Activated CD4-positive, alpha-beta T cell treated with anti-CD3 and anti-CD28 coated beads, Interleukin-2, amount 10 ng/mL, durations not matched to agents 7 days and 5 days (primary cell): ENCODE measurements at places on chromosomes 13 and 19. TPM values are rescaled to one million over a fixed set of nuclear protein-coding genes. Genes with fewer than 3 reads are reported as not detected.
A peak's percentile ranks its signal among the peaks of the same experiment; 100 is the strongest.

DNA sequence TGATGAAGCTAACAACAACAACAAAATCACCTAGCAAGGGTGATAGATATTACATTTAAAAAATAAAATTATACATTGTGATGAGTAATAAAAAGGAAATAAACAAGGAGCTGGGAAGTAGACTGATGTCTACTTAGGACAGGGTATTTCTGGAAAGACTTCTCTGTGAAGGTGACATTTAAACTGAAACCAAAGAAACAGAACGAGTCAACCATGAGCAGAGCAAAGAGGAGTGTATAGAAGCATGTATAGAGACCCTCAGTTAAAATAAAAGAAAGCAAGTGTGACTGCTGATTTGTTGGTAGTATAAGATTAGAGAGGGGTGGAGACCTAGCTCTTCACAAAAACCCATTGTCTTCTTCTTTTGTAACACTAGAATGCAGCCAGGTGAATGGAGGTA lies 53.0 kb upstream of the TDRD3 start:
- no peak for DNase-seq

DNA sequence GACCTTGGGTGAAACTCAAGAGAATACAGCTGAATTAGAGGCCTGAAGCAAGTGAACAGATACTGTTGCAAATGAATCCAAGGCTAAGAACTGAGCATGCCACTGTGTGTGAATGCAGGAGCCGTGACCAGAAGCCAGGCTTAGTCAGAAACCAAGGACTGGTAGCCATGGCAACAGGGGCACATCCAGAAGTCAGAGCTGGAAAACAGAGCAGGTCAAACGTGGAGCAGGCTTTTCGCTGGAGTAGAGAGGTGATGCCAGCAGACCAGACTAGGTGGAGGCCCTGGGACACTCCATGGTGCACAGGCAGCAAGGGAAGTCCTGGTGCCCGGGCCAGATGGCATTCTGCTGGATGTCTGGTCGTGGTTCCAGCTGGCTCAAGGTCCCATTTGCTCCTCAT lies 564.1 kb downstream of the PCDH9 start:
- DNase-seq: no peak

DNA sequence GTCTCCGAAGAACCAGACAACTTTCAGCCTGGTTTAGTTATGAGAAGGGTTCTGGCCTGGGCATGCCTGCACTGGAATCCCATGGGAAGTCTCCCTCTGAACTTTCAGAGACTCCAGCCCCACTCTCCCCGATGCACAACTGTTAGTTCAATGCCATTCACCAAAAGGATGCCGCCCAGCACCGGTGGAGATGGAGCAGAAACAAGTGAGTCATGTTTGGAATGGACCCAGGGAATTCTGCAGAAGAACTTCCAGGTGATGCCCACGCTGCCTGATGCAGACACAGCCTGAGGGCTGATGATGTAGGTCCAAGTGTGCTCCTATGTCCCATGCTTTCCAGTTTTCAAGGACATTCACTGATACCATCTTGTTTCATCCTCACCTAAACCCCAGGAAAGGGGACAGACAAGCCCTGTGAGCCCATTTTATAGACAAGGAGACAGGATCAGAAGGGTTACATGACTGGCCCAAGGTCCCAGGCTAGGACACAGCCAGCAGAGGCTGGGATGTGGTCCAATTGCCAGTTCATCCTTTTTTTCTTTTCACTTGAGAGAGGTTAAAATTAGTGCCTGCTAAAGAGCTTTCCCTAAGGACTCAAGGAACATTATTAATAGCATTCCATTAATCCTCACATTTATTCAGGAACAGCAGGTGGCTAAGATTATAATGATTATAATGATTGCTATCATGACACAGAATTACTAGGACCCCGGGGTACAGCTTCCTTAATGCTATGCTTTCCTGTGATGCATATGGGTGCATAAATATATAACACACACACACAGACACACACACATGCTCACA lies 39.5 kb downstream of the SIAH3 start:
- DNase-seq: no peak

- DNase-seq: no peak
Measured at GRCh38 chr13:83325125-83325853, 557.0 kb downstream of the SLITRK1 start.

DNA sequence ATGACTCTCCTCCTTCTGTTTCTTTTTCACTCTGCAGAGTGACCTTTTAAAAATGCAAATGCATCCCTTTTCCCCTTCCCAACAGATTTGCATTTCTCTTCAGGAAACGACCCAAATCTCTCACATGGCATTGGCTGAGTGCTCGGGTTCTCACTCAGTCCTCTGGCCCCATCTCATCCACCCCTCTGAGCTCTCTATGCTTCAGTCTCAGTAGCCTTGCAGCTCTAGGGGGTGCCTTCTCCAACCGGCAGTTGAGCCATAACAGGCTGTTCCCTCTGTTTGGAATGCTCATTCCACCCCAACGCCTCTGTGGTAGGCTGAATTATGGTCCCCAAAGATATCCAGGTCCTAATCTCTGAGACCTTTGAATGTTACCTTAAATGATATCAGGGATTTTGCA lies 78.2 kb downstream of the AKAP11 start:
- DNase-seq: no peak

- DNase-seq: no peak
Measured at GRCh38 chr19:18991006-18991405, 42.3 kb downstream of the SUGP2 start.

GRCh38 chr19:41321204-41321599 lies 11.2 kb downstream of the CCDC97 start:
- no peak for DNase-seq

- DNase-seq: no peak
Measured at GRCh38 chr13:19810151-19810550, 27.4 kb upstream of the PSPC1 start.

- no peak for DNase-seq
Measured at GRCh38 chr19:10686193-10686592, 15.0 kb upstream of the QTRT1 start.

GRCh38 chr19:58319241-58319640 lies 7.6 kb upstream of the ZSCAN22 start:
- no peak for DNase-seq

DNA sequence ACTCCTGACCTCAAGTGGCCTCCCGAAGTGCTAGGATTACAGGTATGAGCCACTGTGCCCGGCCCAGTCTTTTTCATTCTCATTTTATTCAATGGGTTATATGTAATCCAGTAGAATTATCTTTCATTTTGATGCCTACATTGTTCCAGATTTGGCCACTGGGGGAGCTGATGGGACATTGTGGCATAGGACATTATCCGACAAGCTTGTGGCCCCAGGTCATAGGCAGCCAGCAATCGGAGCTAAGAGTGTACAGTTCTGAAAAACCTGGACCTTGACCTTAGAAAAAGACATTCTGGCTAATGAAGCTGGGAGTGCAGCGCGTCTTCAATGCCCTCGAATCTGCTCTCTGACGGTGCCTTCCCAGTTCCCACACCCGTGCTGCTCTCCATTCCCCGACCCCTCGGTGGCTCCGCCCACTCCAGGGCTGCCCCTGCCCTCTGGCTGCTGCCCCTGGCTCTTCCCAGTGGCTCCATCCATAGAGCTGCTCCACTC lies 108.7 kb downstream of the TEX29 start:
- DNase-seq: peak; percentile 52

- DNase-seq: no peak
Measured at GRCh38 chr19:6472713-6473112, 8.6 kb downstream of the CRB3 start.

GRCh38 chr19:29626386-29626785 lies 20.3 kb downstream of the POP4 start:
- no peak for DNase-seq

DNA sequence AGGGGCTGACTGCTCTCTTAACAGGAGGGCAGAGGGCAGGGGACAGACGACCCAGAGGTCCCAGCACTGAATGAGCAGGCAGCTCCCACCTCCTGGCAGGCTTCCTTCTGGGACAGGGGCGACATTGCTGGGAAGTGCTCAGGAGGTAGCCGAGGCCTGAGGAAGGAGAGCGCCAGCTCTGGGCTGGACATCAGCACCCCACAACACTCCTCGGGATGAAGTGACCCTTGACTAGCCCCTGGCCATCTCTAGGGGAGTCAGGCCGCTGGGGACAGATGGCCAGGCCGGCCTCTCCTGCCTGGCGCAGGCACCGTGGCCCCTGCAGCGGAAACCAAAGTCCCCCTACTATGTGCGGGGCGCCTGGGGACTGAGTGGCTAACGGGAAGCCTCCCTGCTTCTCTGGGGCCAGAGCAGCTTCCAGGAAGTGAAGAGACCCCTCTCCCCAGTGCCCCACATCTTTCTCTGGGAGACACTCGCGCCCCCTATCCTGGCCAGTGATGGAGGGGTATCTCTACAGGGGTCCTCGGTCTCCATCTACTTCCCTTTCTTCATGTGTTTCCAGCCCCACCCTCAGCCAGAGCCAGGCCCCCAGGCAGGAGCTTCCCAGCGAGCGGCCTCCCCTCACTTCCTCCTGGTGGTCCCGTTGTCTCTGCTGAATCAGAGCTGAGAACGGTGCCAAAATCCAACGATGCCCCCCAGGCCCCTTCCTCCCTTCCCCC lies 10.1 kb downstream of the PRR36 start:
- no peak for DNase-seq

DNA sequence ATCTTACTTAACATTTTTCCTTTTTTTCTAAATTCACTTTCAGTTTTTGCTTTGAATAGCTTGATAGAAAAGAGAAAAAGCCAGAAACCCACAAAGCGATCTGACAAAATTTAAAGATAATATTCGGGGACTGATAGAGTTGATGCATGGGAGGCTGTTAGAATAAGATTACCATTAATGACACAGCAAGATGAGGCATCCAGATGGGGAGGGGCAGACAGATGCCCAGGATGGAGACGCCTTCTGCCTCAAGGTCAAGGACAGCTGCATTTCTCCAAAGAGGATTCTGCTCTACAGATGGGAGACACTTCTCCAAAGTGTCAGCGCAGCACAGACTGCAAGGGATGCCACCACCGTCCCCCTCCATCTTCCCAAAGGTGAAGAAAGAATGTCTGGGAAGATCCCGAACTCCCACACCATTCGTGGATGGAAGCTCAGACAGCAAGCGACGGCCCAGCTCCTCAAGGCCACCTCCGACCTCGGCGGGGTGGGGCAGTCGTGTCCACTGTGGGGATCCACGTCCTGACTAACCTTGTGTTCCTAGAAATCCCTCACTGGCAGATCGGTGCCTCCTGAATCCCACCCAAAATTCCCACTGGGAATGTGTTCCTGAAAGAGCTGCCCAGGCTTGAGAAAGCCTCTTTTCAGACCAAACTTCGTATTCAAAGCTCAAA lies 32.9 kb downstream of the NAXD start:
- no peak for DNase-seq

DNA sequence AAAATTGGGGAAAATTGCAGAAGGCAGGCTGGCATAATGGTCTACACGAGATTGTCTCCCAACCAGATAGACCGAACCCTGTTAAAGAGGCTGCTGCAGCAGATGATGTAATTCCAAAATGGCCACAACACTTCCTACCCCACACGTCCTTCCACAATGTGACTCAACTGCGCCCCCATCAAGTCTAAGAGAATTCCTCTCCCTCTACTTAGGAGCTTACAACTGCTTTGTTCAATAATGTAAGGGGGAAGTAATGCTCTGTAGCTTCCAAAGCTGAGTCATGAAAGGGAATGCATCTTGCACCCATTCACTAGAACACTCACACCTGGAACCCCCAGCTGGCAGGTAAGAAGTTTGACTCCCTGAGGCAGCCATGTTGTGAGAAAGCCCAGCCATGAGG lies 117.8 kb upstream of the IRS2 start:
- DNase-seq: no peak

DNA sequence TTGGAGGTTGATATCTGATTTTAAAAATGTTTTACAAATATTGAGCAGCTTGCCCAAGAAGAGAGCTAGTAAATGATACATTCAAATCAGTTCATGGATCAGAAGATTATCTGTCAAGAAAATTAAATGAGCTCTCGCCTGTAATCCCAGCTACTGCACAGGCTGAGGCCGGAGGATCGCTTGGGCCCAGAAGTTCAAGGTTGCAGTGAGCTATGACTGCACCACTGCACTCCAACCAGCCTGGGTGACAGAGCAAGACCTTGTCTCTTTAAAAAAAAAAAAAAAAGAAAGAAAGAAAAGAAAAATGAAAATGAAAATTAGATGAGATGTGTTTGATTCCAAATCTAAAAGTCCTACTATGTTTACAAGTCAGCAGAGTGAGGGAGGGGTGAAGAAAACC lies 2.4 kb downstream of the SPART start:
- DNase-seq: no peak

- no peak for DNase-seq
Measured at GRCh38 chr13:22060187-22060586, 389.3 kb downstream of the FGF9 start.

- peak; percentile 45 for DNase-seq
Measured at GRCh38 chr19:46371371-46371901, 24.5 kb downstream of the PPP5C start.

DNA sequence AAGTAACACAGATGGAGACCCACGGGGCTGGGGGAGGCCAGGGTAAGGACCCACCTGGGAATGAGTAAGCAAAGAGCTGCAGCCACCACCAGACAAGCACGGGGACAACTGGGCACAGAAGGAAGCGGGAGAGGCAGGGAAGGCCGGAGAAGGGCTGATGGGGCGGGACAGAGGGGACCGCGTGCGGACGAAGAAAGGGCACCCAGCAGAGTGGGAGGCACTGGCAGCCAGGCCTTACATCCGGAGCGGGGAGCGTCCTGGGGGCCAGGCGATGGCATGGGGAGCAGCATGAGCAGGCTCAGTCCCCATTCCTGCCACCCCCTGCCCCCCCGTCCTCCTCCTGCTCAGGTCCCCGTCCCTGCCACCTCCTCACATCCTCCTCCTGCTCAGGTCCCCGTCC lies 3.0 kb downstream of the PROZ start:
- no peak for DNase-seq

GRCh38 chr19:40450664-40451063 lies 6.5 kb upstream of the SERTAD3 start:
- DNase-seq: no peak

GRCh38 chr13:76175961-76176725 lies 540.0 kb downstream of the LMO7 start:
- DNase-seq: no peak

- no peak for DNase-seq
Measured at GRCh38 chr19:1055886-1056620, 10.9 kb upstream of the ARHGAP45 start.

DNA sequence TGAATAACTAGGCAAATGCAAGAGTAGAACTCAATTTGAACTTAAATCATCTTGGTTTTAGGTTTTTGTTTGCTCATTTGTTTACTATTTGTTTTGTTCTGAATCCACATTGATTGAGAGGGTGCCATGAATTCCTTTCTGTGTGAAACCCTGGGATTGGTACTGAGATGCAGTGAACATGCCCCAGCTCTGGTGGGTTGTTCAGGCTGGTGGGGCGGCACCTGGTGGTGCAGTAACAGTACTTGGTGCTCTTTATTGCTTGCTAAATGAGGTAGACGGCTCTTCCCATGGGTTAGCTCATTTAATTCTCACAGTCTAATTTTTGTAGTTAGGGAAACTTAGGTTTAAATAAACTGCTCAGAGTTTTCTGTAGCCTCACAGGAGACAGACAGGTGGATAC lies 48.4 kb downstream of the WASF3 start:
- DNase-seq: no peak

Gene ZNF575
- 6.2 TPM for total RNA-seq

Gene PSG1
- not detected for total RNA-seq

Gene SNRPD2
- 485 TPM for total RNA-seq

Gene DENND1C
- total RNA-seq: 104 TPM

Gene ZAR1L
- total RNA-seq: not detected

Gene SLC1A5
- total RNA-seq: 104 TPM

Gene APOC4
- not detected for total RNA-seq

Gene SPTBN4
- total RNA-seq: 0.50 TPM

Gene TMEM238
- total RNA-seq: 29.8 TPM

Gene GGN
- not detected for total RNA-seq

Gene UHRF1
- 130 TPM for total RNA-seq

Gene NLRP11
- not detected for total RNA-seq
